EH (cell line): ENCODE measurements at places on chromosomes 1 and 21.

DNA sequence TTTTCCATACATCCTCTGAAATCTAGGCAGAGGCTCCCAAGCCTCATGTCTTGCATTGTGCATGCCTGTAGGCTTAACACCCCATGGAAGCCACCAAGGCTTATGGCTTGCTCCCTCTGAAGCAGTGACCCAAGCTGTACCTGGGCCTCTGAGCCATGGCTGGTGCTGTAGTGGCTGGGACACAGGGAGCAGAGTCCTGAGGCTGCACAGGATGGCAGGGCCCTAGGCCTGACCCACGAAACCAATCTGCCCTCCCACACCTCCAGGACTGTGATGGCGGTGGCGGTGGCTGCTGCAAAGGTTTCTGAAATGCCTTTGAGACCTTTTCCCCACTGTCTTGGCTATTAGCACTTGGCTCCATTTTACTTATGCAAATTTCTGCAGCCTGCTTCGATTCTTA, 429.5 kb downstream of the NPHP4 start:
- DNase-seq, result no peak

DNA sequence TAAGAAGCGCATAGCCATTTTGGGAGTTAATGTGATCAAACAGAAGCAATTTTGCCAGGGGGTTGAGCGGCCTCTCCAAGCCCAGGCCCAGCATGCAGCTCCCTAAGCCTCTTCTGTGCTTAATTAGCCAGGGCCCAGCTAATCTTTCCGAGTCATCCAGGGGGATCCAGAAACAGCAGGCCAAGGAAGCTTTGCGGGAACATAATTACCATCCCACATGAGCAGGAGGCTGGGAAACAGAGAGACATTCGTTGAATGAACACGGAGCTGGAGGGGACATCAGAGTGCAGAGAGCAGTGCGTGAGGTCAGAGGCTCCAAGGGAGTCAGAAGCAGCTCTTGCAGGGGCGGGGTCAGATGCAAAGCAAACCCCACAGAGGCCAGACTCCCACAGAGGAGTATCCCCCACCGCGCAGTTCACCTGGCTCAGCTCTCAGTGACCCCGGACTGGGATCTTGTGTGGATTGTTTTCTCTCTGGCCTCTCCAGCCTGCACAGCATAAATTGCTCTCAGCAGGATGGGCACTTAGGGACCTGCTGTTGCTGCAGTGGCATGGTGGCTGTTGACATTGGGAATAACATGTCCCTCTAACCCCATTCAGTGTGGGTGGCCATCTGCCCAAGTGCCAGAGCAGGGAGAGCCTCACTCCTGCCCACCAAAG, 657.4 kb downstream of the AJAP1 start:
- no peak for DNase-seq

DNA sequence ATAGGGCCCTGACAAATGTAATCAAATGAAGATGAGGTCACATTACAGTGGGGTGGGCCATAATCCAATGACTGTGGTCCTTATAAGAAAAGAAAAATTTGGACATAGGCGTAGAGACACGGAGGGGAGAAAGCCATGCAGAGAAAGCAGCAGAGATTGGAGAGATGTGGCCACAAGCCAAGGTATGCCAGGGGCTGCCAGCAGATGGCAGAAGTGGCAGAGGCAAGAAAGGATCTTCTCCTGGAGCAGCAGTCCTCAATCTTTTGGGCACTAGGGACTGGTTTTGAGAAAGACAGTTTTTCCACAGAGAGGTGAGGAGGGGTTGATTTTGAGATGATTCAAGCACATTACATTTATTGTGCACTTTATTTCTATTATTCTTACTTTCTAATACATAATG, 355.1 kb downstream of the NPHP4 start:
- DNase-seq, result no peak

DNA sequence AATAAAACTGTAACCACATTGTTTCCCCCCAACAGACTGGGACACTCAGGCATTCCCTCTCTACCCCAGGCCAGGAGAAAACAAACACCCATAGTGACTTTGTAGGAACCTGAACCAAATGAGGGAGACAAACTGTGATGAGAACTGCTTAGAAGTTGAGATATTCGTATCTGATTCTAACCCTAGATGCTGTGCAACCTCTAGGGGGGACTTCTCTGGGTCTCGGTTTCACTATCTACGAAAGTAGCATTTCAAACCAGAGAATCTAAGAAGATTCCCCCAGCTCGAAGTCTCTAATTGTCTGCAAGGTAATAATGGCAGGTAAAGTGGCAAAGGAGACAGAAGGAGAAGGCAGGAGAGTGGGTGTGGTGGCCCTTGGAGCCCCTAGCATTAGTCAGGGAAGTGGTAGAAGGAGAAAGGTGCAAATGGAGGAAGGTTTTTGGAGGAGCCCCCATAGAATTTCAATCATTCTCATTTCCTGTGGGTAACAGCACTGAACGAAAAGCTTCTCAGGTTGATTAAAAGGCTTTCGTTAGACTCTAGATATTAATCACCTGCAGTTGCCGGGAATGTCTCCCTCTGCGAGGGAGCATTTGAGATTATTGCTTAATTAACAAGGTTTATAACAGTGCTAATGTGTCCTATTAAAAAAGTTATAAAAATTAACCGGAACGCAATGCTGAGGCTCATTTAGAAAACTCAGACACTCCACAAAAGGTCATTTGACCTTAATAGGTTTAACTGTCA, 46.4 kb downstream of the BEND5 start:
- no peak for DNase-seq

DNA sequence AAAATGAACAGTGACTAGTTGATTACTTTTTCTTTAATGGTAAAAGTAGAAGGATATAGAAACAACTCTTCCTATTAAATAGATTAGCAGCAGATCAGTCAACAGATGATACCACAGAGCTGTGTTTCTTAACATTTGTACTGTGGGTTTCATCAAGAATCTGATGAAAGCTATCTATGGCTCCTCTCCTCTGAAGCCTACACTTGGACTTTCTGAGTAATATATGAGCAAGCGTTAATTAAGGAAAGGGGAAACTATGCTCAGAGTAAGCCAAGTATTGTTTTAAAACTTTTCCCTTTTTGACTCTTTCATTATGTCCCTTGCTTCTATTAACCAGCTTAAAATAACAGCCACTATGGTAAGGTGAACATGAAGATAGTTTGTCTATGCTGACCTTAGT, 10.8 kb downstream of the ARID4B start:
- DNase-seq, result peak; percentile 20

GRCh38 chr21:32567626-32568025, 17.7 kb downstream of the TCP10L start:
- DNase-seq, result no peak

DNA sequence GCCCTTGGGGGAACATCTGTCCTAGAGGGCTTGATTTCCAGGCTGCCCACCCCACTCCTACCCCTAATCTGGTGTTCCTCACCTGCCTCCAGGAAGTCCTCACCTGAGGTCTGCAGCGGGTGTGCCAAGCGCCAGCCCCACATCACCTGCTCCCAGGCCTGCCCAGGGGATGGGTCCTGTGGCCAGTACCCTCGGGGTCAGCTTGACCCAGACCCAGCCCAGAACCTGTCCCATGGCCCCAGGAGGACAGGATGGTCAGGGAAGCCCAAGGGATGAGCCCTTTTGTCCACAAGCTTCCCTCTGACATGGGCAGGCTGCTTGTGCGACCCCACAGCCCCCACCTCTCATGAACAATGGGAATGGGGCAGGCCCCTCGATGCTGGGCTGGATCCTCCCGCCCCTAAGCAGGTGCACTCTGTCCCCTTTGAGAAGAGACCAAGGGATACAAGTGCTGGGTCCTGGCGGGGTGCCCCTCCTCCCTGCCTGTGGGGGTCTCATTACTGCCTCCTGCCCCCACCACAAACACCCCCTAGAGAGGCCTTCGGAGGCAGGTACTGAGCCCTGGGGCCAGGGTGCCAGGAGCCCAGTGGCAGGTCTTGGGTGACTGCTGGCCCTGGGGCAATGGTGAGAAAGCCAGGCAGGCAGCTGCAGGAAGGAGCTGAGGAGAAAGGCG, 3.2 kb downstream of the MIB2 start:
- DNase-seq, result no peak

DNA sequence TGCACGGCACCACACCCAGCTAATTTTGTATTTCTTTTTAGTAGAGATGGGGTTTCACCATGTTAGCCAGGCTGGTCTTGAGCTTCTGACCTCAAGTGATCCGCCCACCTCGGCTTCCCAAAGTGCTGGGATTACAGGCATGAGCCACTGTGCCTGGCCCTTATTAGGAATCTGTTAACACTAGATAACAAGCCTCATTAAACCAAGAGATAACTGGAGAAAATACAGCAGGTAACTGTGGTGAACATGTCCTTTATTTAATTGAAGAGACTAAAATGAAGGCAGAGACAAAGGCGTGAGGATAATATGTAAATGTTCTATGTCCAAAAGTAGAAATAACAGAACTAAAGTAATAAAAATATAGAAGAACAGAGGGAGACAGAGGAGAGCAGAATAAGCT, 71.8 kb upstream of the DNAJC6 start:
- DNase-seq, result no peak

DNA sequence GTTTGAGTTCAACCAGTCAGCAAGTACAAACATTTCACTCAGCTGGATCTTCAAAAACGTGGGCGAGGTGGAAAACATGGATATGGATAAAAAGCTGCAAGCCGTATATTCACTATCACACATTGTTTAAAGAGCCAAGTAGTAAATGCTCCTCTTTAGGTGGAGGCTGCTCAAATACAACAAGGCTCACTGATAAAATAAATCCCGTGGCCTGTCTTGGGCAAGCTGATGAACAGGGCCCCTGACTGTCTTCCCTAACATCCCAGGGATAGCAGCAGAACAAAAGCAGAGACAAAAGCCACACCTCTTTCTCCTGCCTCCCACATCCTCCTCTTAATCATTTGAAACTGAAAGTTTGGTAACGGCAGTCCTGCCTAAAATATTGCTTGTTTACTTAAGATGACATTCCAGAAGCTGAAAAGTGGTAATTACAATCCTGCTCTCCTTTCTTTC, 357.7 kb downstream of the TTLL7 start:
- DNase-seq, result peak; percentile 43

DNA sequence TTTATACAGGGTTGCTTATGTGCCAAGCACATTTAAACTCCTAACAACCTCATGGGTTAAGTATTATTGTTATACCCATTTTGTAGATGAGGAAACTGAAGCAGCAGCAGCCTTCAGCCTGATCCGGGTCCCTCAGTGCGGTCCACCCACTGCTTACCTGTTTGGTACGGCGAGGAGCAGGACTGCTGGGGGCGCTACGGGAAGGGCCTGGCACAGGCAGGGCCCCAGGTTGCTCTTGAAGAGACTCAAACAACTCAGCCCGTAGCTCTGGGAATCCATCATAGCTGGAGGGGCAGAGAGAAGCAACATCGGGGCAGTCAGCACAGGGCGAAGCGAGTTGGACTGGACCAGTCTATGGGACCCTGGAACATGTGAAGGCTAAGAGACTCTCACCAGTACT, 9.2 kb downstream of the DENND4B start:
- DNase-seq, result no peak

GRCh38 chr1:223811634-223812101, 34.1 kb downstream of the TP53BP2 start:
- peak; percentile 59 for DNase-seq

GRCh38 chr1:88351960-88352359, 332.1 kb upstream of the PKN2 start:
- DNase-seq, result no peak

- peak; percentile 56 for DNase-seq
Observed at GRCh38 chr1:60078182-60078581, 4.6 kb upstream of the C1orf87 start.

DNA sequence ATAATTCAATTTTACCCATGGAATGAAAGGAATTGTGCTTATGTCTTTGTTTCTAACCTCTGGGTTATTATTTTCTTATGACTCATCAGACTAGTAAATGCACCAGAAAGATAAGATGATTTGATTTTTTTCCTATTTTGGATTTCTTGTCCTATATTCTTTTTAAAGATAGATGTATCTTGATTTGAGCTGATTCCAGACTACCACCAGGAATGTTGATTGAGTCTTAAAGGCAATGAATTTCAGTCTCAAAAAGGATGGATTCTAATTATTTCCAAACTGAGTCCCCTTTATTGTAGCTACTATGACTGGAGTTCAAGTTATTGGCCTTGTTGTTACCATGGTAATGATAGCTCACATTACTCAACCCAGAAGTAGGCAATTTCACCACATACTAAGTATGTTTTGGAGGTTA, 95.8 kb upstream of the RGS4 start:
- DNase-seq, result peak; percentile 95

DNA sequence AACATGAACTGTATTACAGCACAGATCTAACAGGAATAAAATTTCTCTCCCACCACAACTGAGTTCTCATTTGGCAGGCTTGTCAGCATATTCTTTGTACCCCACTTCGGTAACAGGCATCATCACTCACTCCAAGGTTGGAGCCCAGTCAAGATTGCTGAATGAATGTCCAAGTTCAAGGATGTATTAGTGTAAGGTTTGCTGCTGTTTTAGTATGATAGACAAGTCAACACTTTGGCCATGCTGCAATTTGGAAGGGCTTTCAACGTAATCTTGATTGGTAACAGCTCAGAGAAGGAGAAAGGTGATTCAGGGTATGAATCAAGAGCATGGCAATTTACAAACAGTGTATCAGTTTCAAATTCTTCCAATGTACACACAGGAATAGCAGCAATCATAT, 6.8 kb downstream of the SSX2IP start:
- DNase-seq, result no peak

DNA sequence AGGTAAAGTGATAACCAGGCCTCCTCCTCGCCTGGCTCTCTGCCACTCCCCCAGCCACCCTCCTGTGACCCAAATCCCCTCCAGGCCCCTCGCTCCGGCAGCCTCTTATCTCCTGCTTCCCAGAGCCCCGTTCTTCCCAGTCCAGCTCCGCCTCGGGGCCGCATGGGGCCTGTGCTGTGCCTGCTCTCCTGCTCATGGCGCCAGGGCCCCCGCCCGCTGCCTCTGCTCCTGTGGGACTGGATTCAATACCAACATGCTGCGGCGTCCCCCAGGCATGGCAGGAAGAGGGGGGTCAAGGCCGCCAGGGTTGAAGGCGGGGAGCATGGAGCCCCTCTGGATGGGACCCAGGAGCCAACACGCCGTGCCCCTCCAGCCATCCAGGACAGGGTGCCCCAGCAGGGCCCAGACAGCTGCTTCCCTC, 213.0 kb upstream of the VAMP3 start:
- DNase-seq, result no peak

DNA sequence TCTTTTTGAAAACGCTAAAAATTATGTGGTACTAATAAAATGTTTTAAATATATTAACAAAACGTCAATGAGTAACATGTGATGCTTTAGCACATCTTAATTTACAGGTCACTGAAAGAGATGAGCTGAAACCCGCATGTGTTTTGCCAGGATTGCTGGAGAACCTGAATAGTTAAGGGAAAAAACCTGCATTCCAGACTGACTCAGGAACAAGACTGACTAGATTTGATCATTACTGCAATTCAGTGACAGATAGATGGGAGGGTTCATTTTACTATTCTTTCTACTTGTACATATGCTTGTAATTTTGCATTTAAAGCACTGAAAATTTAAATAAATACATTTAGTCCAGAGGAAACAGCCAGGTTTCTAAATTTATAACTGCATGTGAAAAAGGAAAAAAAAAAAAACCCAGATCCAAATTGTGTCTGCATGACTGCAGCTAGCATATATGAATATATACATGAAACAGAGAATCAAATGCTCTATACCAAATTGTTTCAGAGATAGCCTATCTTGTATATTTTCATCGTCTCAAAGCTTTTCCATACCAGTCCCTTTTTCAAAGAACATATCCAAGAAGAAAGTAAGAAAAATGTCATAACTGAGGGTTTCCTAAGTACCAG, 71.7 kb downstream of the APP start:
- DNase-seq, result no peak

GRCh38 chr1:179087665-179088064, 5.8 kb downstream of the TOR3A start:
- DNase-seq, result peak; percentile 22
